ENCODE measurements at places on chromosomes 16 and 17.

DNA sequence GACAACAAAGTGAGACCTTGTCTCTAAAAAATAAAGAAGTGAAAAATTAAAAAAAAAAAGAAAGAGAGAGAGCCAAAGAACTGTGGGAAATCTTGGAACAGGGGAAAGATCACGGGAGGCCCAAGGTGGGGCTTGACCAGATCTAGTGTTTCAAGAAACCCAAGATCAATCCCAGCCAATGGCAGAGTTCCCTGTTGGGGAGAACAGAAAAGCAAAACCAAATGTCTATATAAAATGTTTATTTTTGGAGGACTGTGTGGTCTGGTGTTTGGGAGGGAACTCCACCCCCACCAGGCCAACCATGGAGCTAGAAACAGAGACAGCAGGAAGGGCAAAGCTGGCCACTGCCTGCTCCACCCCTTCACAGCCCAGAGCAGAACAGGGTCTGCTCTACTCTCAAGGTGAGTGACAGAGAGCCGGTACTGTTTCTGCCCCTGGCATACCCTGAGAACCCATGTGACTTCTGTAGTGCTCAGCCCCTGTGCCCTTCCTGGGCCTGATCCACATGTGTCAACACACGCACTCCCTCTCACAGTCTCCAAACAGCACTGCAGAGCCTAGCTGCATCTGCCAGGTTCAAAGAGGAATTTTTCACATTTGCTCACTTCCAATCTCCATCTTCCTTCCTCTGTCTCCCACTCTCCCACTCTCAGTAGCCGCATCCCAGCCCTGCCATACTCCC, 3.7 kb downstream of the TMEM101 start:
- DNase-seq = no peak

- DNase-seq = no peak
These were observed 881 bp upstream of the LLGL1 start for GRCh38 chr17:18224387-18225120.

DNA sequence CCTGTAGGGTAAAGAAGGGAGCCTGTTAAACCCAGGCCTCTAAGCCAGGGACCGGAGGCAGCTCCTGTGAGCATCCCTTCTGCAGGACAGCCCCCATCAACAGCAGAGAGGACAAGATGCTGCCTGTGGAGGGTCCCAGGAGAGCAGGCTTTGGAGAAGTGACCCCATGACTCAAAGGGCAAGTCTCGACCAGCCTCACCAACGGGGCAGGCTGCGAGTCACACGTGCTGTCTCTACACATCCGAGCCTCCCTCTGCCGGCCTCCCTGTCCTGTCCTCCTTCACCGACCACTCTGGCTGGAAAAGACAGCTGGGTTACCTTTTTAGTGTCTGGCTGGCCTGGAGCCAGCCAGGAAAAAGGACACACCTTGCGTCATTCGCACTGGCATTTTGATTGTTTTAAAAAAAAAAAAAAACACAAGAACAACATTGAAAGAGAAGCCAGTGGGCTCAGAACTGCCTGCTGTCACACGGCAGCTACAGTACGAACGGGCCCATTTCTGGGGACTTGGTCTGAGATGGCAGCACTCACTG, 74.5 kb upstream of the RCVRN start:
- no peak for DNase-seq

DNA sequence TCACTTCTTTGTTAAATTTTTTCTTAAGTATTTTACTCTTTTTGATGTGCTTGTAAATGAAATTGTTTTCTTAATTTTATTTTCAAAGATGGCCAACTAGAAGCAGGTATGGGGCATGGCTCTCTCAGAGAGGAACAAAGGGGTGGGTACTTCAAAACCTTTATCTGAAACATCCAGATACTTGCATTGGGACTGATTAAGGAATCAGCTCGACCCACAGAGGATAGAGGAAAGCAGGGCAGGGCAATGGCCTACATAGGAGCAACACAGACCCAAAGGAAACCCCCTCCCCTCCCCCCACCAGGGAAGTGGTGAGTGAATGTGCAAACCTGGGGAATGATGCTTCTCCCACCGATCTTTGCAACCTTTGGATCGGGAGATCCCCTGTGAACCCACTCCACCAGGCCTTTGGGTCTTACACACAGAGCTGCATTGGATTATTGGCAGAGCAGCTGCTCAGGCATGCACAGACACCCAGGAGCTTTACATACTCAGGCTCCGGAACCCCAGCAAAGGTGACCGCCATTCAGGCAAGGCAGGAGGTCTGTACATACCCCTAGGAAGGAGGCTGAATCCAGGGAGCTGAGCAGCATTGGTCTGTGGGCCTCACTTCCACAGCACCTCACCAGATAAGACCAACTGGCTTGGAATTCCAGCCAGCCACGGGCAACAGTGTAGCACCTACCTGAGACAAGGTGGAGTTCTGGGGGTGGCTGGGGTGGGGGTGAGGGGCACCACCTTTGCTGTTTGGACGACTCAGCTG, 3.0 kb upstream of the CCR7 start:
- DNase-seq = no peak

GRCh38 chr17:79382313-79382712, 228.5 kb downstream of the RBFOX3 start:
- no peak for DNase-seq

- DNase-seq = no peak
These were observed 3.4 kb downstream of the TRADD start for GRCh38 chr16:67156143-67156844.

- peak; percentile 3 for DNase-seq
These were observed 114.6 kb upstream of the NOG start for GRCh38 chr17:56478836-56479447.

DNA sequence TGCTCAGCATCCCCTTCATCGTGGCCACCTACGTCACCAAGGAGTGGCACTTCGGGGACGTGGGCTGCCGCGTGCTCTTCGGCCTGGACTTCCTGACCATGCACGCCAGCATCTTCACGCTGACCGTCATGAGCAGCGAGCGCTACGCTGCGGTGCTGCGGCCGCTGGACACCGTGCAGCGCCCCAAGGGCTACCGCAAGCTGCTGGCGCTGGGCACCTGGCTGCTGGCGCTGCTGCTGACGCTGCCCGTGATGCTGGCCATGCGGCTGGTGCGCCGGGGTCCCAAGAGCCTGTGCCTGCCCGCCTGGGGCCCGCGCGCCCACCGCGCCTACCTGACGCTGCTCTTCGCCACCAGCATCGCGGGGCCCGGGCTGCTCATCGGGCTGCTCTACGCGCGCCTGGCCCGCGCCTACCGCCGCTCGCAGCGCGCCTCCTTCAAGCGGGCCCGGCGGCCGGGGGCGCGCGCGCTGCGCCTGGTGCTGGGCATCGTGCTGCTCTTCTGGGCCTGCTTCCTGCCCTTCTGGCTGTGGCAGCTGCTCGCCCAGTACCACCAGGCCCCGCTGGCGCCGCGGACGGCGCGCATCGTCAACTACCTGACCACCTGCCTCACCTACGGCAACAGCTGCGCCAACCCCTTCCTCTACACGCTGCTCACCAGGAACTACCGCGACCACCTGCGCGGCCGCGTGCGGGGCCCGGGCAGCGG, 3.2 kb downstream of the UTS2R start:
- DNase-seq = no peak

DNA sequence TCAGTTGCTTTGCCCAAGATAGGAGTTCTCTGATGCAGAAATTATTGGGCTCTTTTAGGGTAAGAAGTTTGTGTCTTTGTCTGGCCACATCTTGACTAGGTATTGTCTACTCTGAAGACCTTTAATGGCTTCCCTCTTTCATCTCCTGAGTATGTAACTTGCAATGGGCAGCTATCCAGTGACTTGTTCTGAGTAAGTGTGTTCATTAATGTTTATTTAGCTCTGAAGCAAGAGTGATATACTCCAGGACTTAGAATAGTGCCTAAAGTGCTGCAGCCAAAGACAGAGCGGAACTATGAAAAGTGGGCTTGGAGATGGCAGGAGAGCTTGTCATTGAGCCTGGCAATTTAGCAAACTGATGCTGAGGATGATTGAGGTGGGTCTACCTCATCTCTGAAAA, 8.8 kb upstream of the TANGO6 start:
- DNase-seq = no peak

DNA sequence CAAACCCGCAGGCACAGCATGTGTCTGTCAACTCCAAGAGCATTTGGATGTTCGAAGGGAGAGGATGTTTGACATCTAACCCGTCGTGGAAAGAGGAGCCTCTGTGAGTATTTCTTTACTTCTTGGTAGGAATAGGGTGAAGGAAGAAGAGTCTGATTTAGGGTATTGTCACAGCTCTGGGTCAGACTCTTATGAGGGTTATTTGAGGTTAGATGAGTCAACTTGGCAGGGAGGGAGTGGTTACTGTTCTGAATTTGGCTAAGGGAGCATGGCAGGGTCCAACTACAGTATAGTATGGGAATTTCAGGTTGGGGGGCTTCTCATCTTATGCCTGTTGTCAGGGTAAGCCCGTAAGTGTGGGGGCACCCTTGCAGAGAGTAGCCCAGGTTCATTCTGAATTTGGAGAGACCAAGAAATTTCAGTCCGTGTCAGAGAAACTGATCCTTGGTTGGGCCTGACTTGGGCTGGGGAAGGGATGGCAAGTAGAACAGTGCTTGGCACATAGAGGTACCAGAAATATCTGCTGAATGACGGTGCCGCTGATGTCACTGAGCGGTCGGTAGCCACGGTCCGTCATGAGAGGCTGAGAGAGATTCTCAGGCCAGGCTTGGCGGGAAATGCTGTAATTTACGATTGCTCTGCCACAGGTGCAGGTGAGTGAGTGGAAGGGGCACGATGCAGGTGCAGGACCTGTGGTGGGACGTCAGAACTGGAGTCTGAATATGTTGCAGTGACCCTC, 43.2 kb downstream of the MYH3 start:
- no peak for DNase-seq

DNA sequence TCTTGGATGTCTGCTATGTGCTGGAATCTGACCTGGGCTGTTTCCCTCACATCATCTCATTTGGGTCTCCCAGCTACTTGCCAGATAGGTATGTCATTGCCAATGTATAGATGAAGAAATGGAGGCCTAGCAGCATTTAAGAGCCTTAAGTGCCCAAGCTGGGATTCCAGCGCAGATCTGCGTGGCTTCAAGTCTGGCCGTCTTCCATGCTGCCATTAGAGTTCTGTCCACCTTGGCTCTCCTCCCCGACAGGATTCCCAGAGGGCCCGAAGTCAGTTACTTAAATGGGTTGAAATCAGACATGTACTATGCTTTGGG, 33.0 kb upstream of the CCR7 start:
- DNase-seq = no peak

DNA sequence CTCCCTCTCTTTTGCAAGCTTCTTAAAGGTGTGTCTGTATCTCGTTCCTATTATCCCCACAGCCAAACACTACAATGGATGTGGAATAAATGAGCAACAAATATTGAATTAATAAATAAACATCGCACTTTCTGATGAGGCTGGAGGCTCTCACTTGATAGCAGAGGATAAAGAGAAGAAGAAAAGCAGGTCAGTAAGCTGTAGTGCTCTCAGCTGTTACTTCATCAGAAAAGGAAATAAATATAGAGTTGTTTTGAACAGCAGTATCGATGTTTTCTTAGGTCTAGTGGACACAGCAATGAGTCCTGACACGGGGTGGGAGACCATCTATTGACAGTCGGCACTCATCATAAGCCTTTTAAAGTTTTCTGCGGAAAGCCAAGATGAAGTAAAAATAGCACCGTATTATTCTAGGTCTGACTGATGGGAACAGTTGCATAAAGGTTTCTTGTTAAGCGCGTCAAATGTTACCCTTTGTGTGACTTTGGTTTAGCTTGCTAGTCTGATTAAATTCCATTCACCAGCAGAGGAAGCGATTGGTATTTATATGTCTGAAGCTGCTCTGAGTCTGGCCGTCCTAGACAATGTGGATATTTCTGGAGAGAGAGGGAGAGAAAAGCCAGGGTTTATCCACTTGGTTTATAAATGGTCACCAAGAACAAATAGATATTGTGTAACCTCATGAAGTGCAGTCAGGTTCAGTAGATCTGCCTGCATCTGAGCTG, 646.1 kb downstream of the CDH11 start:
- no peak for DNase-seq

DNA sequence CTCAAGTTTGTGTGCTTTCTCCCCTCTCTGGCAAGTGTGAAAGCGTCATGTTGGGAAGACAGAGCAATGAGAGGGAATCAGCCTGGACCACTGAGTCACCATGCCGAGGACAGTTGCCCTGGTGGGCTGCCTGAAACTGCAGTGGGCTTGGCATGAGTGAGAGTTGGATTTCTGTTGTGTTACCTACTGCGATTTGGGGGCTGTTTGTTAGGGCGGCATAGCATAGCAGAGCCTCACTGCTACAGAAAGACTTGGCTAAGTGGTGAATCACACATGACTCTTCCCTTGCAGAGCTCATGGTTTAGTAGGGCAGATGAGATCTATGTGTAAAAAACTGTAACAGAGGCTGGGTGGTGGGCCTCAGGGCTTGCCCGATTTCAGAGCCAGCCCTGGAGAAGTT, 324.6 kb downstream of the C16orf95 start:
- DNase-seq = no peak

All from caudate nucleus (tissue), 63 donors.